ENCODE measurements at places on chromosomes 7 and 10.

- DNase-seq, result no peak
Measured at GRCh38 chr10:118523775-118524174, 71.7 kb downstream of the PRLHR start.

DNA sequence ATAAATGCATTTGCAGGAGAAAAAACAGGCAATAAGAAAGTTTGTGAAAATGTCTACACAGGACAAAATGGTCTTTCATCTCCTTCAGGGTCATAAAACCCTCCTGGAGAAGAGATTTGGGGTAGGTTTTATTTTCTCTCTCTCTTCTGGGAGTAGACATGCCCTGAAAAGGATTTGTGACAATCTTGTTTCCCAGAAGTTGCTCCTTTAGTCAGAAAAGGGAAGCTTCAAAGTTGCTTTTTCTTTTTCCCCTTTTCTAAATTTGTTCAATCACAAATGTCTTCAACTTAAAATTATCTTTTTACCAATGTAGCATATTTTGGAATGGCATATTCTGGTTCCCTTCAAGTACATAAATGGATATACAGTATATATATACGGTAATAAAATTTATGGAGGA lies 9.4 kb upstream of the ANKRD22 start:
- no peak for DNase-seq

- no peak for DNase-seq
Measured at GRCh38 chr7:106779877-106780276, 85.2 kb upstream of the PIK3CG start.

DNA sequence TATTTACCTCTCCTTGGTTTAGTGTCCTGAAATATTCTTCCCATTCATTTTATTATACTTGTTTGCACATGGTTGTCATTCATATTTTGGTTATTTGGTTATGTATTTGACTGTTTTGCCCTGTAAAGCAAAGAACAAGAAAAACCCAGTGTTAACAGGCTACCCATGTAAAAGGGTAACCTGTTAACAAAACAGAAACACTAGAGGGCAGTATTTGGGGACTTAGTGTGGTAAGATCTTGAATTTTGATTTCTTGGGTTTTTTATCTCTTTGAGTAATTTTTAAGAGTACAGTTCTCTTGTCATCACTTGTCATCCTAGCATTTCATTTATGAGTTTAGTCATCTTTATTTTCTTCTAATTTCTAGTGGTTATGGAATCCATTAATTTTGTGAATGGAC lies 51.3 kb downstream of the POLL start:
- DNase-seq, result no peak

DNA sequence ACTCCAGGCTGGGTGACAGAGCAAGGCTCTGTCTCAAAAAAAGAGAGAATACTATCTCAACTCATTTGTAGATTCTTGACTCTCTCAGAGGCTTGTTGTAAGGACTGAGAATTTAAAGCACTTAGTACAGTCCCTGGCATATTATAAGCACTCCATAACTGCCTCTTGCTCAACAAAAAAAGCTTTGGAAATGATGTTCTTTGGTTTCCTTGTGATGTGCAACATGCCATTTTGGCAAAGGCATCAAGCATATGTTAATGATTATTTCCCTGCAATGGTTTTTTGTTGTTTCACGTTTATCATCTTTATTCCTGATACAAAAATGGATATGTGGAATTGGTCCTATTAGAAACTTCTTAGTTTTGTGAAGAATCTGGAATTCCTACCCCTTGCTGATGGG lies 15.7 kb downstream of the NOLC1 start:
- DNase-seq, result no peak

- DNase-seq, result no peak
Measured at GRCh38 chr10:44154956-44155355, 229.9 kb downstream of the CXCL12 start.

DNA sequence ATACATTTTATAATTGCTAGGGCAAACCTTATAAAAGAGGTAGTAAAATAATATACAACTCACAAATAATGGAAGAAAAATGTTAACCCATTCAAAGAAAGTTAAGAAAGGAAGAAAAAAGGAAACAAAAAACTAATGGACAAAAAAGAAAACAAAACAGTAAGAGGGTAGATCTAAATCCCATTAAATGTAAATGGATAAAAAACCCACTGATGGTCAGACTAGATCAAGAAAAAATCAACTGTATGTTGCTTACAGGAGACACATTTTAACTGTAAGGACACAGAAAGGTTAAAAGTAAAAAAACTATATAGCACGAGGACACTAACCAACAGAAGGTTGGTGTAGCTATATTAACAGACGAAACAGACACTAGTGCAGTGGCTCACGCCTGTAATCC lies 18.0 kb downstream of the FOXL3 start:
- DNase-seq, result no peak

- no peak for DNase-seq
Measured at GRCh38 chr7:66426332-66426731, 202.3 kb upstream of the KCTD7 start.

GRCh38 chr10:51186361-51186760 lies 112.1 kb downstream of the PRKG1 start:
- no peak for DNase-seq

GRCh38 chr10:97913614-97914013 lies 64.0 kb downstream of the GOLGA7B start:
- DNase-seq, result no peak

DNA sequence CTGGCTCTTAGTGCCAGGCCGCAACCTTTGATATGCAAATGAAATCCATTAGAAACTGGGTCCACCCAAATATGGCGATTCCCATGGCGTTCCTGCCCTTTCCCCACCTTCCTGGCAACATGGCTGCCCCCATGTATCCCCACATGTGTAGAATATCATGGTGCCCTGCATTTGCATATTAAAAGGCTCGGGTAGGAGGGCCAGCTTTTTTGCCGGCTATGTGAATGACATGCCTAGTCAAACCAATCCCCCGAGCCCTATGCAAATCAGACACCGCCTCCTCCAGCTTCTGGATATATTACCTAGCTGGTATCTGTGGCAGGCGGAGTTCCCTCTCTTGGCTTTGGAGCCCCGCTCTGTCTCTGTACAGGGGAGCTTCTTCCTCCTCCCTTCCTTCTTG lies 18.3 kb downstream of the MMS19 start:
- DNase-seq, result no peak

DNA sequence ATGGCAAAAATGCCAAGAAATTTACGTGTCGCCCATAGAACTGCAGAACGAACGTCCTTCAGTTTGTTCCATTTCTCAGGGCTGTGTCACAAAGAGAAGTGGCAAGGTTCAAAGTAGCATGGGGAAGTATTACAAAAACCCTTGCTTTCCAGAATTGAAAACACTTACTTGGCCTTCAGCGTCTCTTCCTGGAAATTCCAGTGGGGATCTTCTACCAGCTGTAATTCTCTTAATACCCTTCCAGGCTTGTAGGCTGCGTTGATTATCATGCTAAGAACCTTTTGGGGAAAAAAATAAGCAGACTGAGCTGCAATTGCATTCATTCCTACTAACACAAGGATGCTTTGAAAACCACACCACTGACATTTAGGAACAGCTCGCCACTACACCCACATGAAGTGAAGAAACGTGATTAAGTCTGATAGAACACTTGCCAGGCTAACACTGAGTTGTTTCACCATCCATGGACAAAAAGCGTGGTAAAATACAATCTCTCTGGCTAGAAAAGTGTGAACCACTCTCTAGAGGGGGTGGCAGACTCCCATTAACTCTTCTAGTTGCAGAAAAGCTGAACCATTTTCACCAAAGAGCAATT lies 222.3 kb downstream of the SFMBT2 start:
- no peak for DNase-seq

DNA sequence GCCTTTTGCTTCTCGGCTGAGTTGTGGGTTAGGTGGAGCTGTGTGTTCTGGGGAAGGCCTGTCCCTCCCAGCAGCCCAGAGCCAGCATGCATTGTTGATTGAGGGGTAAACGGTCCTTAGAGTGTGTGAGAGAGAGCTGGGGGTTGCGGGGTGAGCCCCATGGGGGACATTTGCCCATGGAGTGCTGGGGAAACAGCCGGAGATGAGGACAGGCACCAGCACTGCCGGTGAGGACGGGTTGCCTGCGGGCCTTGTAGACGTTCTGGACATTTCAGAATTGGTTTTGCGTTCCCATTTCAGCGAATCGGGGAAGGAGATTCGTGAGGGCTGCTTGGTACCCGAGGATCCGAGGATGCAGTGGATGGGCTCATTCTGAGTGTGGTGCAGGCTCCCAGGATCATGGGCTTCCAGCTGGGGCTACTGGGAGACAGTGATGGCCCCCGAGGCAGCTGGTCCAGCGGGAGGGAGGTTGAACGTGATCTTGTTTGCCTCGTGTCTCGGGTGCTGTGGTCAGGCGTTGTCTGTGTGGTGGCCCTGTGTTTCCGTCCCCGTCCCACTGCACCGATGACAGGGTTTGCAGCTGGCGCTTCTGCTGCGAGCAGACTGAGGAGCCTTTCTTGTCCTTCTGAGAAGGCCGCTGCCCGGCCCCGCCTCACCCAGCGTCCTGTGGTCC lies 113.9 kb downstream of the CYTH3 start:
- DNase-seq, result no peak

DNA sequence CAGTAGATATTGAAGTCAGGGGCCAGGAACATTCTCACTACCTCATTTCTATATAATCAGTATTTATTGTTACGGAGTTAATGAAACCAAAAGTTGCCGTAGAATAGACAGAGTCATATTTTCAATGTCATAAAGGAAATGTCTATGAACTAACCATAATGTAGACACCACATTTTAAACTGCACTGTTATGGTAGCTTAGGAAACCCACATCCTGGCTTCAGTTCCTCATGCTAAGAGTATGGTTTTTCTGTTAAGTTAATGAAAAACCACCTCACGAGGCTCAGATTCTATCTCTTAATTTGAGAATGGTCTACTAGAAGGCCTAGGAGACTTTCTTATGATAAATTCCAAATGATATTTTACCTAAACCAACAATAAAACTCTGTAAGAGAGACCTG lies 166.5 kb downstream of the TMEM26 start:
- DNase-seq, result no peak

DNA sequence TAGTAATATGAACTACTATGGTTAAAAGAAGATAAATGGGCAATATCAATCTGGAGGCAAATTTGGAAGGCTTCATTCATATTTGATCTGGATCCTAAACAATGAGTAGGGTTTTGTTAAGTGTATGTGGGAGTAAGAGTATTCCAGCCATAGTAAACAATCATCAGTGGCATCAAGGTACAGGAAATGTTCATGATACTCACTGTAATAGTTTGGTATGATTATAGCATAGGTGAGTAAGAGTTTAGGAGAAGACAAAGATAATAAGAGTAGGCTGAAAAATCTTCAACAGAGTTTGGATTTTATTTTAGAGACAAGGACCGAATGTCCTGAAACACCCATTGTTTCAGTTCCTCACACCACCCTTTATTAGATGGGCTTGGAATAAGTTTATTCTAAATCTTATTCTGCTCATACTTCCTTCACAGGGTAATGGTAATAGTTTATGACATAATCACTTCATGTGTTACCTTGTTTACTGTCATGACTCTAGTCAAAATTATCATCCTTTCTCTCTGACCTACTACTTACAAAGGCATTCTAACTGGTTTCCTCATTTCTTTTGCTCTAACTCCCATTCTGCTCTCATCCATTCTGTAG lies 38.9 kb downstream of the BRAF start:
- DNase-seq, result no peak

- no peak for DNase-seq
Measured at GRCh38 chr7:32043688-32044087, 26.5 kb downstream of the PDE1C start.

GRCh38 chr7:958221-959200 lies 4.0 kb upstream of the ADAP1 start:
- DNase-seq, result no peak

- no peak for DNase-seq
Measured at GRCh38 chr7:135980665-135981180, 3.6 kb upstream of the MTPN start.

DNA sequence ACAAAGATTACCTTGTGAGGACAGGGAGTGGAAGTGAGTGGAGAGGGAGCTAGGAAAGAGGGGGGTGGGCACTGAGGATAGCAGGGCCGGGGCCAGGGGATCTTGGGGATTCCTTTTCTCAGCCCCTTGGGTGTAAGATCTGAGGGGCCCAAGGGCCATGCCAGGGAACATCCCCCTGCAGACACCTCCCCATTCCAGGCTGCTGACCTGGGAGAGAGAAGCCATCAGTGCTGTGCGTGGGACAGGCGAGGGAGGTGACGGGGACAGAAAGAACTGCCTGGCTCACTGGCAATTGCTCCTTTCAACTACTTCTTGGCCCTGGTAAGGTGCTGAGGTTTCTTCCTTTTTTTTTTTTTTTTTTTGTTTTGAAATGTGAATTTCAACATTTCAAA lies 12.0 kb upstream of the BTBD16 start:
- no peak for DNase-seq

- DNase-seq, result no peak
Measured at GRCh38 chr10:72026278-72027111, 61.9 kb downstream of the SPOCK2 start.

GRCh38 chr10:10584161-10584560 lies 433.5 kb upstream of the CELF2 start:
- no peak for DNase-seq

- DNase-seq, result no peak
Measured at GRCh38 chr10:4685904-4686643, 139.9 kb upstream of the AKR1E2 start.

DNA sequence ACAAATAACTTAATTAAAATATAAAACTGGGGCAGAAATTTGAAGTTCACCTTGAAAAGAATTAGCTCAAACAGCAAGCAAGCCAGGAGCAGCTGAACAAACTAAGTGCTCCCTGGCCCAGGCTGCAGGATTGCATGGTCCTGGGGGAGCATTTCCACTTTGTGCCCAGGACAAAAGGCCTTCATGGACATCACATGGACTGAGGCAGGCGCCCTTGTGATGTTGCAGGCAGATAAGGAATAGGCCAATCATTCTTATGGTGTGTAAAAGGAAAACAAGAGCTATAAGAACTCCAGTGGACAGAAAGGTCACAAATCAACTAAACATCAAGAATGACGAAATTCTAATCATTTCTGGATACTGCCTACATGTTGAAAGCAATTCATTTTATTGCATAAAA lies 17.5 kb upstream of the TECTB start:
- DNase-seq, result no peak

- DNase-seq, result no peak
Measured at GRCh38 chr10:29202386-29202940, 86.4 kb upstream of the LYZL1 start.

DNA sequence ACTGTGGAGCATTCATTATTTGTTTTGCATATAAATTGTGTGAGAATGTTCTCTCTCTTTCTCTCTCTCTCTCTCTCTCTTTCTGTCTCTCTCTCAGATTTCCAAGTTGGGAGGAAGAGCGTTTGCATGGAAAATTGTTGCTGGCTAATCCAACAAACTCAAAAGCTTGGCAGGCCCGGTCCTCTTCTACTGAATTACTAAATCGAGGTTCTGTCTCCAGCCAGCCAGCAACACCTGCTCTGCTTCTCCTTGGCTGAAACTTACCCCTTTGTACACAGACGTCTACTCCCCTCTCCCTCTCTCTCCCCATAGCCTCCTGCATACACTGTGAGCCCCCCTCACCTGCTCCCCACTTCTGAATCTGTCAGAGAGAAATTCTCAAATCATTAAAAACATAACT lies 996.4 kb upstream of the AUTS2 start:
- DNase-seq, result no peak

Data from NCI-H2107 (cell line).